AG20443 (cell line): ENCODE measurements at places on chromosomes 1 and 21.

- peak; percentile 19 for DNase-seq
Measured at GRCh38 chr1:119254067-119254720, 113.7 kb upstream of the WARS2 start.

GRCh38 chr21:27060190-27060589 lies 93.3 kb upstream of the ADAMTS5 start:
- DNase-seq, result no peak

DNA sequence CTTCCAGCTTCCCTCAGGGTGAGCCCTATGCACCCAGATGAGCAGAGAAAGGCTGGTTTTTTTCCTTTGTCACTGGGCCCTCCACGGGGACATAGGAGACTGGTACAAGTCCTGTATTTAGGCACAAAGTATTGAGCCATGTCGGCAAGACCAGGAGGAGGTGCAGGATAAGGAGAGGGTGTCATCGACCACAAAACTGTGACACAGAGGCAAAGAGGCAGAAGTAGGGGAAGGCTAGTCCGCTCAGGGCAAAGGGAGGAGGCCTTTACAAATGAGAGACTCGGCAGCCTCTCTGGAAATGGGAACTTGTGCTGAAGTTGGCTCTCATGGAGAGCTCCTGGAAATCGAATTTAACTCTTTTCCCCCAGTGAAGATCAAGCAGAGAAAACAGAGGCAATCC lies 70.7 kb upstream of the CAMK1G start:
- DNase-seq, result no peak

- no peak for DNase-seq
Measured at GRCh38 chr1:22788254-22788661, 77.6 kb downstream of the EPHB2 start.

- no peak for DNase-seq
Measured at GRCh38 chr1:118395430-118395991, 210.5 kb upstream of the SPAG17 start.

DNA sequence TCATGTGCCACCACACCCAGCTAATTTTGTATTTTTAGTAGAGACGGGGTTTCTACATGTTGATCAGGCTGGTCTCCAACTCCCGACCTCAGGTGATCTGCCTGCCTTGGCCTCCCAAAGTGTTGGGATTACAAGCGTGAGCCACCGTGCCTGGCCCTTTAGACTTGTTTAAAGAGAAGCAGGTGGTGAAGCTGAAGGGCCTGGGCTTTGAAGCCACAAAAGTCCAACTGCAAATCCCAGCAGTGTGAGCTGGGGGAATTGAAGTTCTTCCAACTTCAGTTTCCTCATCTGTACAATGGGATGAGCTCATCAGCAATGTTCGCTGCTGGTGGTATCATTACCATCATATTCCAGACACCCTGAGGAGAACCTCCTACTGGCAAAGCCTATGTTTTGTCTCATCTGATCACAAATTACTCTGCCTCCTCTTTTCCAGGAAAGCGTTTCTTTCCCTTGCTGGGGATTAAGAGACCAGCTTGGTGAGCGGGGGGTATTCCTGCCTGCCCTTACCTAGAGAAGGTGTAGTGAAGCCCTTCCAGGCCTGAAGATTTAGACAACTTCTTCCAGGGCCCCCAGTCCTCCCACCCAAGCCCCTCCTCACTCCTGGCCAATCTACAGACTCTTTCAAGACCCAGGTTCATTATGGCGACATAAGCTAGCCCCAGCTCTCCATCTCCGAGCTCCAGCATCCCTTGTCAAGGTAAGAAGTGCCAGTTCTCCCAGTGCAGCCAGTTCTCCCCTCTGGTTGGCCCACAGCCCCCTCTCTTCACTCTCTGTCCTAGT lies 2.4 kb upstream of the SHISA4 start:
- DNase-seq, result no peak

GRCh38 chr1:28190996-28191645 lies 14.6 kb upstream of the PTAFR start:
- DNase-seq, result no peak

DNA sequence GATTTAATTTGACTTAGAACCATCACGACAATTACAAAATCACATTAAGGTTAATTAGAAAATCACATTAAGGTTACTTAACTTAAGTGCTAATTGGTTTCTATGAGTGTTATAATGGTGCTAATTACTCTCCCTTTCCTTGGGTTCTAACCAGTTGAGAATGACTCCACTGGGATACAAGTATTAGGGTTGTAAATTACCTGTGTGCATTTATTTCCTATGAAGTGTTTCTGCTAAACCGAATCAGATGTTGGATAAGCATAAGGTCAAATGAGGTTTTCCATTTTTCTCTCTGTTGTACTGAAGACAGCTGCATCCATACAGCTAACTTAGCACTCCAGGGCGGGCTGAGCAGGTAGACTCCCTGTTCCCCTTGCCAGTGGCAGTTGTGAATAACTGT lies 610.3 kb upstream of the TMPRSS15 start:
- no peak for DNase-seq

DNA sequence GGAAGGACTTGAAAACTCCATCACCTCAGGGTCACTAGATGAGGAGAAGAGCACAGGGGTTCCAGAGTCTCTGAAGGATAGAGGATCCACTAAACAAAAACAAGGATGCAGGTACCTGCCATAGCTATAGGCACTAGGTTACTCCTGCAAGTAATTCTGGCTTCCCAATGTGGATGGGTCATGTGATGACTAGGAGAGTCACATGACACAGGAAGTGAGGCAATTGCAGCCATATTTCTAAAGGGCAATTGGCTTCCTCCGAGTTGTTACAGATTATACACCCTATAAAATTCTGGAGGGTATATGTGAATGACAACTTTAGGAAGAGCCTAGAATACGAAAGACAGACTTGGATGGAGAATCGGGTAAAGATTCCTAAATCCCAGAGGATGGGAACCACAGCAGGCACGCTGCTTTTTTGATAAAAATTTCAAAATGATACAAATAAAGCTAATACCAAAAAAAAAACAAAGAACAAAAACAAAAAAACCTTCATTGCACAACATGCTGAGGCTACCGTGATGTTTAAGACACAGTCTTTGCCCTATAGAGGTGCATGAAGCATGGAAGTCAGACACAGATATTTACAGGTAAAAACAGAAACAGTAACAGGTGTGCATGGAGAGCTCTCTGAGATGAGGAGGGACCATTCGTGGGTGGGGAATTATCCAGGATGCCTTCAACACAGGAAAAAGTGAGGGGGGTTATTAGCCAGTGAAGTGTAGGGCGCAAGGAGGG lies 10.5 kb downstream of the MTX1 start:
- DNase-seq, result peak; percentile 52

DNA sequence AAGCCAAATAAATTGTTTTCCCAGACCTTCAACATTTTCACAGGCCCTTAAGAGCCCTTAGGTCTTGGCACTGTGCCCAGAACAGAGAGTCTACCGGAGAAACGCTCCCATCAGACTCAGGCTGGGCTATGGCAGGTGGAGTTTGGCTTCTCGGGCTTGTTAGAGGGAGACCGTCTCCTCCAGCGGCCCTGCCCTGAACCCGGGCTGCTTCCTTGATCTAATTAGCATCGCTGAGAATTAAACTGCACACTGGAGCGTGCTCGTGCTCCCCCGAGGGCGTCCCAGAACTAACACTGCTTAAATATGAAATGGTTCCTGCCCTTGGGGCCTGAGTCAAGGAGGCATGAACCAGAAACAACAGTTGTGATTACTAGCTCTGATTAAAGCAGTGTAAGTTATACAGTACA lies 634.4 kb downstream of the MATN1 start:
- DNase-seq, result no peak

DNA sequence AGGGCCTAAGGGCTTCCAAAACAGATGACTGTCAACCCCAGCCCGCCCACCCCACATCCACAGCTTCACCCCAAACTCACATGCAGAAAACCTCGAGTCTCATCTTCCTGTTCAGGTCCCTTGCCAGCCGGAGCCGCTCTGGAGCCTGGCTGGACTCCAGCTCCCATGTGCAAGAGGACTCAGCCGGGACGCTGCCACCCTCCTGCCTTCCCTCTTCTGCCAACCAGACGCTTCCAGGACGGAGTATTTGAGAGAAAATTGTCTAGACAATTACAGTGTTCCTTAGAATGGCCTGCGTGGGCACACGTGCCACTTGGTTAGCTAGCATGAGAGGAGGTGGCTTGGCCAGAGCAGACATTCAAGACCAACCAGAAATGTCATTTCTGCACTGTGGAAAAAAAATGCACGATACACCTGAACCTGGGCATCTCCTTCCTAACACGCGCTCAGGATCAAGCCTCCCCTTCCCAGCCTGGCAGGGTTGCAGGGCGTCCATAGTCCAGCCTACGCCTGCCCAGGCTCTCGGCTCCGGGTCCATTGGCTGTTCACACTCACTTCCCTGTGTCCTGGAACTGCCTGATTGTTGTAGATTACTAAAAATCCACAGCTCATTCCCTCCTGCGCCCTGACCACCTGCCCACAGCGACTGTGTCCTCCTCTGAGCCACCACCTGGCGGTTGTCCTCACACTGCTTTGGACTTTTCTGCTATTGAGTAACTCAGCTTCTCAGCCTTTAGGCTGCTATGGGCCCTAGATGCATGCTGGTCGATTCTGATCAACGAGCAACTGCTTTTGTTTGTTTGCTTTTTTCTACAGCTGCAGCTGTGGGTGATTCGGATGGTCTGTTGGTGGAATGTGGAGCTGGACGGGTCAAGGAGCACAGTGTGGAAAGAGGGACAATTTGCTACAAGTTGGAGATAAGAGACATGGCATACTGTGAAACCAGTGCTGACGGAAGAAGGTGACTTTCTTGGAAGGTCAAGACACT lies at the start of gene CLDN14:
TSS of gene CLDN14 (minus strand) at position 708 of the 988 bp plus-strand sequence. CDS start 18,427 bp downstream, outside the sequence.
- DNase-seq, result peak; percentile 43

DNA sequence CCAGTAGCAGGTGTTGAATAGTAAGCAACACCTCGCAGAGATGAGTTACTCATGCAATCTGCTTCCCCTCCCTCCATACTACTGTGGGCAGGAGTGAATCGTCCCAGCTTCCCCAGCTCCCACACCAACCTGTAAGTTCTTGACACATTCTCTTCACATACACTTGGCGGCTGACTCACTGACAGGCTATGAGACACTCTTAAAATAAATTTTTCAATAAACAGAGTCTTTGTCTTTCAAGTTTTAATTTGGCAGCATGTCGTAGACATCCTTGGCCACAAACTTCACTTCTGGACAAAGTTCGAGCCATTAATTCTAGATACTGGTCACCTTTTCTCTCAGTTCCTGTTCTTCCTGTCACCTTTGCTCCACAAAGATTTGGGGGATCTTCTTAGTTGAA lies 290.7 kb downstream of the TM2D1 start:
- DNase-seq, result no peak

- peak; percentile 55 for DNase-seq
Measured at GRCh38 chr1:155277902-155278688, 832 bp downstream of the HCN3 start.

GRCh38 chr1:154419620-154420571 lies 14.8 kb downstream of the IL6R start:
- peak; percentile 89 for DNase-seq

DNA sequence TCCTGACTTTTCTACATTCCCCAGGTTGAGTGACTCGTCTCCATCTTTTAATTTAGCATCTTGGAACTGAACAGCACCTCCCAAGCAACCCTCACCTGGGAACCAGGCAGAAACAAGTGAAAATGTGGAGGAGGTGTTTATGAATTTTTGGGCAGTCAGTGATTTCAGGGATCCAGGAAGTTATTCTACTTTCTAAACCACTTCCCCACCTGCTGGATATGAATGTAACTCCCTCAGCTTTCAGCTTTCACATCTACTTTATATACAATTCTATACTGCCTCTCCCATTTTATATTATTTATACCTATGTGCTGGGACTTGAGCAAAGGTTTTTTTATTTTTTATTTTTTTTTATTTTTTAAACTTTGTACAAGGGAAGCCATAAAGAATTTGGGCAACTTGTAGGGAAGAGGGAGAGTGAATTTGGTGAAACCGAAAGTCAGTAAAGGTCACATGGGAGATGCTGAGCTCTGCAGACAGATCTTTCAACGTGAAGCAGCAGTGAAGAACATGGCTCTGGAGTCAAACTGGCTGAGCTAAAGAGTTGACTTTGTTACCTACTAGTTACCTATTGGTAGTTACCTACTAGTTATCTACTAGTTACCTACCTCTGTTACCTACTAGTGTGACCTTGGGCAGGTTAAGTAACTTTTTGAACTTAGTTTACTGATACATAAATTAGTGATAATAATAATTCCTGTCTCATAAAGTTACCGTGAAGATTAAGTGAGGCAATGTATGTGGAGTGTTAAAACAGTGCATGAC lies 45.5 kb downstream of the DDR2 start:
- no peak for DNase-seq

- DNase-seq, result no peak
Measured at GRCh38 chr1:174274452-174274851, 115.1 kb downstream of the RABGAP1L start.

GRCh38 chr1:227010645-227011044 lies 70.6 kb downstream of the COQ8A start:
- no peak for DNase-seq

- no peak for DNase-seq
Measured at GRCh38 chr1:143748906-143749305, 222.9 kb downstream of the FAM72C start.
